ENCODE measurements at places on chromosomes 6 and 20. TPM values are rescaled to one million over a fixed set of nuclear protein-coding genes. Genes with fewer than 3 reads are reported as not detected.

The RNF182 gene
- total RNA-seq = 3.0 TPM

The C6orf141 gene
- 0.89 TPM for total RNA-seq

The TSHZ2 gene
- total RNA-seq = 8.5 TPM

The REPS1 gene
- 61.1 TPM for total RNA-seq

The EDN3 gene
- 0.20 TPM for total RNA-seq

The TNF gene
- total RNA-seq = not detected

The NANP gene
- 9.0 TPM for total RNA-seq

The SNAP91 gene
- 8.7 TPM for total RNA-seq

The ACTL10 gene
- total RNA-seq = 0.75 TPM

The SEMG2 gene
- not detected for total RNA-seq

The HLA-DOA gene
- total RNA-seq = 1.7 TPM

The UTRN gene
- total RNA-seq = 76.8 TPM

The CDKN1A gene
- 11.6 TPM for total RNA-seq

The PLCB4 gene
- 51.4 TPM for total RNA-seq

The SLC22A2 gene
- not detected for total RNA-seq

The NR2E1 gene
- not detected for total RNA-seq

The OPRL1 gene
- total RNA-seq = 0.96 TPM

The RXRB gene
- total RNA-seq = 31.8 TPM

The OR2H1 gene
- total RNA-seq = not detected

The FAM210B gene
- total RNA-seq = 30.8 TPM

The BMP7 gene
- 14.5 TPM for total RNA-seq

The TSBP1 gene
- total RNA-seq = not detected

The ARMH2 gene
- not detected for total RNA-seq

The CLIC5 gene
- total RNA-seq = 0.20 TPM

The TPD52L1 gene
- total RNA-seq = 3.6 TPM

The FAM217A gene
- total RNA-seq = not detected

The LIME1 gene
- 16.5 TPM for total RNA-seq

The ASCC3 gene
- 31.4 TPM for total RNA-seq

The GINS1 gene
- total RNA-seq = 53.9 TPM

The MAPK13 gene
- total RNA-seq = 2.0 TPM

The C2 gene
- 1.2 TPM for total RNA-seq

The NRSN1 gene
- 0.54 TPM for total RNA-seq

The CALHM5 gene
- total RNA-seq = 0.45 TPM

The BCAS1 gene
- total RNA-seq = not detected

The FGD2 gene
- total RNA-seq = not detected

The HTR1B gene
- total RNA-seq = 0.18 TPM

The NAA20 gene
- total RNA-seq = 40.3 TPM

The SLC24A3 gene
- 0.51 TPM for total RNA-seq

The LPA gene
- total RNA-seq = 0.43 TPM

The ADGRF5 gene
- total RNA-seq = not detected

The RRAGD gene
- 14.0 TPM for total RNA-seq

The LATS1 gene
- 27.4 TPM for total RNA-seq

The TRIM15 gene
- total RNA-seq = not detected

The IYD gene
- total RNA-seq = not detected
